DMS79 (cell line): ENCODE measurements at places on chromosomes 16 and 17.

DNA sequence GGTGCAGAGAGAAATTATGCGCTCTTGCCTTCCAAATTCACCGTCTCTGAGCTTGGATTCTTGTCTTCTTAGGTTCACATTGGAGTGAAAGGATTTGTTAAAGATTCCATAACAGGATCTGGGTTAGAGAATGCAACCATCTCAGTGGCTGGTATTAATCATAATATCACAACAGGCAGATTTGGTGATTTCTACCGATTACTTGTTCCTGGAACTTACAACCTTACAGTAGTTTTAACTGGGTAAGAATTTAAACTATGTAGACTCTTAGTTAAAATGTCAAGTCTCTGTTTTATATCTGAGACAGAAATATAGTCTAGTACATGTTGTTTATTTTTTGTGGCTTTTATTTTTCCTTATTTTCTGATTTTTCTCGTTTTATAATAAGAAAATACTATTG is 42.9 kb downstream of the CPD start:
- DNase-seq: no peak

DNA sequence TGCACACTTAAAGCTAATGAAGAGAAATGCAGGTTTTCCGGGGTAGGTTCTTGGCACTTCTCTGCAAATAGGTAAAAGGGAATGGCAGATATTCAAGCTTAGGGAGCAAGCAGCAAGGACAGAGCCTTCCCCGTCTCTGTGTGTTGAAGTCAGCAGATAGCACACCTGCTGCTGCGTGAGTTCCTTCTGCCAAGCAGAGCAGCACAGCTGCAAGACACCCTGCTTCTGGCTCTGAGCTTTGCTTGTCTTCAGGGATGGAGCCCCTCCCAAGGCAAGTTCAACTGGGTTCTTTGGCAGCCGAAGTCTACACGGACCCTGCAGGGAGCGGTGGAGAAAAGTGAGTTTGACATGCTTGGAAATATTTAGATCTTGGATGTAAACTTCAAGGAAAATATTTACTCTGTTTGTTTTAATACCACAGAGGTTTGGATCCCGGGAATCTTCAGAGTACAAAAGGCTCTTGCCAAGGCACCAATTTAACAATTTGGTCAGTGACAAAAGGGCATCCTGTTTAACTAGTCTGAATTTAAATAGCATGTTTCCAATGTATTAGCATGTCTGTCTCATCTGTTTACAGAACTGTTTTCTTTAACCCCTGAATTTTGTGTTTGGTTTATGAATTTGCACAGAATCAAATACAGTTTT is 113.4 kb upstream of the KCNJ16 start:
- DNase-seq: no peak

DNA sequence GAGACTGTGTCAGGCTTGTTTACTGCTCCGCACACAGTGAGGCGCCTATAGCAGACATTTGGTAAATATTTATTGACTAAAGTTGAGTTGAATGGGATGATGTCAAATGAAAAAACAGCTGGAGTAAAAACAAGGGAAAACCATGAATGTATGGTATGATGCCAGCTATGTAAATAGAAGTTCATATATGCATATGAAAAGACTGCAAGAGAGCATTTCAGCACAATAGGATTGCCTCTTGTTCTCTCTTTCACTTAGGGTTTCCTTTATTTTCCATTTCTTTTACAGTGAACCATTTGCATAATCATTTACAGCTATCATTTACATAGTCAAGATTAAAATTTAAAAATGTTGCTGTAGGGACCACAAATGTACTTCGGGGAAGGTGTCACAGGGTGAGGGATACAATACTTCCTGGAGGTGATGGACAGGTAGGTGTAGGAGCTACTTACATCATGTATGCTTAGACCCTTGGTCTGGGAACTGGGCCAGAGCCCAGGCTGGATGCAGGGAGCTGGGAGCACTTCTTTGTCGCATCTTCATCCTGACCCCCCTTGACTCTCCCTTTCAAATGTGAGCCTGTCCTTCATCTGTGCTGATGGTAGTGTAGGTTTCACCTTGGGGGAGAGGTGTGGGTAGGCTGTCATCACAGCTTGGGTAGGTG is 113.3 kb downstream of the UTP18 start:
- DNase-seq: no peak

DNA sequence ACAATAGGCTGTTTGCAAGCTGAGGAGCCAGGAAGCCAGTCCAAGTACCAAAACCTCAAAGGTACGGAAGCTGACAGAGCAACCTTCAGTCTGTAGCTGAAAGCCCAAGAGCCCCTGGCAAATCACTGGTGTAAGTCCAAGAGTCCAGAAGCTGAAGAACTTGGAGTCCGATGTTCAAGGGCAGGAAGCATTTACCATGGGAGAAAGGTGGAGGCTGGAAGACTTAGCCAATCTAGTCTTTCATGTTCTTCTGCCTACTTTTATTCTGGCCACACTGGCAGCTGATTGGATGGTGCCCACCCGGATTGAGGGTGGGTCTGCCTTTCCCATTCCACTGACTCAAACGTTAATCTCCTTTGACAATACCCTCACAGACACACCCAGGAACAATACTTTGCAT is 15.3 kb downstream of the CD300LB start:
- no peak for DNase-seq

DNA sequence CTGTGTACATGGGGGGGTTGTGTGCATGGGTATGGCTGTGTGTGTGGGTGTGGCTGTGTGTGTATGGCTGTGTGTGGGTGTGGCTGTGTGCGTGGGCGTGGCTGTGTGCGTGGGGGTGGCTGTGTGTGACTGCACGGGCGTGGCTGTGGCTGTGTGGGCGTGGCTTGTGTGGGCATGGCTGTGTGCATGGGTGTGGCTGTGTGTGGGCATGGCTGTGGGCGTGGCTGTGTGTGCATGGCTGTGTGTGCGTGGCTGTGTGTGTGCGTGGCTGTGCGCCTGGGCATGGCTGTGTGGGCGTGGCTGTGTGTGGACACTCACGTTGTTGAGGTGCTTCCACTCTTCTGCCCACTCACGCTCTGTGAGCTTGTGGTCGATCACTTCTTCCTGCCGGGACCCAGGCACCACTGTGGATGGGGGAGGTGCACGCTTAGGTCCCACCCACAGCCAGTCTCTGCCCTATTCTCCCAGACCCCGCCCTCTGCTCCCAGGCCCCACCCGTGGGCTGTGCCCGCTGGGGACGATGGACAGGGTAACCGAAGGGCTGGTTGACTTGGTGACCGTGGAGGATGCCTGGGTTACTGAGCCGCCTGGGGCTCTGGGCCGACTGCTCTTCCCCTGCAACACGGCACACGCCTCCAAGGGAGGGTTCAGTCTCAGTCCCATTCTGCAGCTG is 16.0 kb upstream of the PABPN1L start:
- DNase-seq: no peak

- DNase-seq: no peak
Observed at GRCh38 chr16:19876501-19877059, 8.1 kb downstream of the GPRC5B start.

DNA sequence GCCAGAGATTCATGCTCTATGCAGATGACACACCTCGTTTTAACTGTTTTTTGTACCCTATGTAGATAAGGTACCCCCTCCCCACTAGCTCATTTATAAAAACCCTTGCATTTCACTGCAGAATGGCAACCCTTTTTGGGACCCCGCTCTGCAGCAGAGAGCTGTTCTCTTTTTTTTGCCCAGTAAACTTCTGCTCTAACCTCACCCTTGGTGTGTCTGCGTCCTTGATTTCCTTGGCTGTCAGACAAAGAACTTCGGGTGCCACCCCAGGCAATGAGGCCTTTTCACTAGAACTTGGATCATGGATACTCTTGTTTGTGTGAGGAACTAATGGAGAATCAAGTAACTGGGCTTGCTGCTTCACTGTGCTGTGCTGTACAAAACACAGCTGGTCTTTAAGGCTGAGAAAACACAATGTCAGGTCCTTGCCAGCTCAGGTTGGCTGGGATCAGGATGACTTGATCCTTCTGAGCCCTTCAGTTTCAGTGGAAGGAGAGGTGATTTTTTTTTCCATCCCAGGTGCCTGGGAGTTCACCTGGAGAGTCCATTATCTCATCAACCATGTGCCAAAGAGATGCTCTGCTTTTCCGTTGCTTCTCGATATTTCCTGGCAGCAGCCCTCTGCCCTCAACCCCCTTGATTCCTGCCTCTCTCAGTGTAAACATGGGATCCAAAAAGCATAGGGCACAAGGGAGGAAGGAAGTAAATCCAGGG is 133.2 kb upstream of the FAM20A start:
- no peak for DNase-seq

DNA sequence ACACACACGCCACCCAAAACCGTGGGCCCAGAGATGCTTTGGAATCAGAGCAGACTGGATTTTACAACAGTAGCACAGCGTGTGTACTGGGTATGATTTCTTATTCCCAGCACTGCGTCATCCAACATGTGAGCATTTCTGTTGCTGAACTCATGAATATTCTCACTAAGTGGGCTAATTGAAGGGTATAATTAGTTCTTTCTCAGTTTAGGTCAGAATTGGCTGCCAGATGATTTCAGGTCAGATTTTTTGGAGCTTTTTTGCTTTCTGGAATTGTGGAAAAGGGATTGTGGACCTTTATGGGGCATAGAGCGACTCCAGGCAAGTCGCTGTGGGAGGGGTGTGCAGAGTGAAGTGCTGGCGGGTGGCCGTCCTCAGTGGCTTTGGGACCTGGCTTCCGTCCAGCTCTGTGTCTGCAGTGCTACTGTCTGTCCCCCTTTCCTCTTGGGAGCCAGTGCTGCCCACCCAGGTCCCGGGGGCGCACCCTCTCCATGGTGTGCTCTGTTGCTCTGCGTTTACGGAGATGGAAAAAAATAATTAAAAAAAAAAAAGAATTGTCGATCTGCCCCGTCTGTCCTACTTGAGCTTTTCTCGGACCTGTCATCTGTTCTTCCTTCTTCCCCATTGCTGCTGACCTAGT is 25.0 kb downstream of the FOXK2 start:
- no peak for DNase-seq

DNA sequence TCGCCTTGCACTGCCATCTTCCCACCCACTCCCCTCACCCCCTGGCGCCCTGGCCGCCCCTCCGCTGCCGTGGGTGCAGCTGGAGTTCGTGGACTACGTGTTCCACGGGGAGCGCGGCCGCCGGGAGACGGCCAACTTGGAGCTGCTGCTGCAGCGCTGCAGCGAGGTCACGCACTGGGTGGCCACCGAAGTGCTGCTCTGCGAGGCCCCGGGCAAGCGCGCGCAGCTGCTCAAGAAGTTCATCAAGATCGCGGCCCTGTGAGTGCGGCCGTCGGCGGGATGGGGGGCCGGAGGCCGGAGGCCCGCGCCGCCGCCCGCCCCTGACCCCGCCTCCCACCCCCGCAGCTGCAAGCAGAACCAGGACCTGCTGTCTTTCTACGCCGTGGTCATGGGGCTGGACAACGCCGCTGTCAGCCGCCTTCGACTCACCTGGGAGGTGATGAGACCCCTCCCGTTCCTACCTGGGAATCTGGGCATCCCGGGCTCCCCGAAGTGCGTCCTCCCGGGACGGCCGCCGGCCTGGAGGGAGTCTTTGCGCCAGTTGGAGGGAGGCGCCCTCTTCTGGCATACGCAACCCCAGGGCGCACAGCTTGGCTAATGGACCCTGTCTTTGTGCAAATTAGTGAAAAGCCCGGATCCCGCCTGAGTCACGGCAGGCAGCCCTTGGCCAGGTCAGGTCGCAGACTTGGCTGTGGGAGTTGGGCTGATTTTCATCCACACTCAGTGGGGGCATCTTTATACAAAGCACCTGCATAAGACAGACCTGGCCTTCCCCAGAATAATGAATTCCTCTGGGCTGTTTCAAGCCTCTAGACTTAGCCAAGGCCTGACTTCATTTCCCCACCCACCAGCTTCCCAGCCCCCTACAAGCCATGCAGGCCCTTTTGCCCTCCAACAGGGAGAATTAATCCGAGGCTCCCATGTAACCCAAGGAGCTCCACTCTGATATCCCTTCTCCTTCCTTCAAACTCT is 14.3 kb downstream of the RAPGEFL1 start:
- peak; percentile 61 for DNase-seq

DNA sequence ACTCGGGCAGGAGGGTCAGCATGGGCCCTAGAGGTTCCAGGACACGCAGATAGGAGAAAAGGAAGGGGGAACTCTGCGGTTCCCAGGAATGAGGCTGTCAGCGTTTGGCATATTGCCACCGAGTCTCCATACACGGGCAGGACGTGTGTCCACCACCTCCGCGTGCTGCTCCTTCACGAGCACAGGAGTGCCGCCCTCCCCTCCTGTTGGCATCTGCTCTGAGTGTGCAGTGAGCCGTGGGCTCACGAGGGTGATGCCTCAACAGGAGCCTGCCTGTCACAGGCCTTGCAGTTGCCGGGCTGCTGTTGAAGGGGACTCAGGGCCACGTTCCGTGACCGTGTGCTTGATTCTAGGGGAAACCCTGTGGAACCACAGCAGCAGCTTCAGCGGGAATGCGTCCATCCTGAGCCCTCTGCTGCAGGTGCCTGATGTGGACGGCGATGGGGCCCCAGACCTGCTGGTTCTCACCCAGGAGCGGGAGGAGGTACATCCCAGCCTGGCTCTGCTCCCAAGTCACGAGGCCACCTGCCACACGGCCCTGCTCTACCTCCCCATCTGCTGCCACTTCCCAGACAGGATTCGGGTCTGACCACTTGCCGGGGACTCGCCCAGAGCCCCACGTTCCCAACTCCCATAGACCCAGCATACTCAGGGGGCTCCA is 14.6 kb downstream of the RGS11 start:
- peak; percentile 82 for DNase-seq
